ENCODE measurements at places on chromosomes 5 and 9.
A peak's percentile ranks its signal among the peaks of the same experiment; 100 is the strongest.

GRCh38 chr5:31854181-31855133, 215.5 kb downstream of the PDZD2 start:
- no peak for DNase-seq

DNA sequence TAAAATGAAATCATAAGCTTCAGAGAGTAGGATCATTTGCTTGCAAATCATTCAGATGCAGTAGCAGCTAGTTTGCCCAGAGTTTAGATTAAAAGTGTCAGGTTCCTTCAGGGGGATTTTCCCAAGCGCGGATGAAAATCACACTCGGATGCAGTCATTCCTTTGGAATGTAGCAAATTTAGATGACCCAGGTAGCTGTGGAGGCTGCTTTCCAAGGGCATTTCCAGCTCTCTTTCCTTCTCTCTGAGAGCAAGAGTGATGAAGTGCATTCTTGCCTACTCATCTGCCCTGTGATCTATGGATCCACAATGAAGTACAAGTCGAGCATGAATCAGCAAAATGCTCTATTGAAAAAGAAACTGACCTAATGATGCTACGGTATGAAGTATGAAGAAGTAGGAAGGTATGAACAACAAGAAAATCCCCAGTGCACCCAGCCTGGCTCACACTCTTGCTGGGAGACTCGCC, 200.2 kb downstream of the PLK2 start:
- DNase-seq: no peak

GRCh38 chr5:169717288-169717687, 80.2 kb downstream of the DOCK2 start:
- peak; percentile 96 for DNase-seq

DNA sequence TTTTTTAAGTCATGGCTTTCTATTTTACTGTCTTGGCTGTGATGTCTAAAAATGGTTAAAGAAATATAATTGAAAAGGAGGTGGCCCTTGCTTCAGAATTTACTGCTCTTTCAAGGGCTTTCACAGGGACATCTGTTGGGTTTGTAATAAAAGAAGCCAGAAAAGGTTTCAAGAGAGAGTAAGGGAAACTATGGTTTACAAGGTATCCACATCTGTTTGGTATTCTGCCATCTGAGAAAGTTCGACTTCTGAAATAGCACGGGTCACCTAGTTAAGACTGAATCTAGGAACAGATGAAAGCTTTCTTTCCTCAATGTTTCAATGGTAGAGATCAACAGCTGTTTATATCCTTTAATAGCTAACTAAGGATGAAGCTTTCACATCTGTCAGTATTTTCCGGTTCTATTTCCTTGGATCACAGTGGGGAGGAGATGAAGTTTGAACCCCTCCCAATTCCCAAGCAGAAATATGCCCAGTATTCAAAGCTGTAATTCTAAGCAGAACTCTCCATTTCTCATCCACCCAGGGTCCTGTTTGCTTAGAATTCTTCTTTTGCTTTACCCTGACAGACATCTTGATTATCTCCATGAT, 72.8 kb upstream of the IFNK start:
- DNase-seq: no peak

- no peak for DNase-seq
Observed at GRCh38 chr5:173689171-173689736, 72.8 kb upstream of the BOD1 start.

- peak; percentile 31 for DNase-seq
Observed at GRCh38 chr5:78537821-78538220, 110.8 kb downstream of the LHFPL2 start.

DNA sequence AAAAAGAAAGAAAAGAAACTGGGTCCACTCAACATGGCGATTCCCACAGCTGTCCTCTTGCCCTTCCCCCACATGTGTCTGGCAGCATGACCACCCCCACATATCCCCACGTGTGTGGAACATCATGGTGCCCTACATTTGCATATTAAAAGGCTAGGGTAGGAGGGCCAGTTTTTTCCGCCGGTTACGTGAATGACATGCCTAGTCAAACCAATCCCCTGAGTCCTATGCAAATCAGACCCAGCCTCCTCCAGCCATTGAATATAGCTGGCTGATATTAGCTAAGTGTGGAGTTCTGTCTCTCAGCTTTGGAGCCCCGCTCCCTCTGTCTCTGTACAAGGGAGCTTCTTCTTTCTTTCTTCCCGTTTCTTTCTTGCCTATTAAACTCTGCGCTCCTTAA, 33.0 kb upstream of the CCDC112 start:
- no peak for DNase-seq

DNA sequence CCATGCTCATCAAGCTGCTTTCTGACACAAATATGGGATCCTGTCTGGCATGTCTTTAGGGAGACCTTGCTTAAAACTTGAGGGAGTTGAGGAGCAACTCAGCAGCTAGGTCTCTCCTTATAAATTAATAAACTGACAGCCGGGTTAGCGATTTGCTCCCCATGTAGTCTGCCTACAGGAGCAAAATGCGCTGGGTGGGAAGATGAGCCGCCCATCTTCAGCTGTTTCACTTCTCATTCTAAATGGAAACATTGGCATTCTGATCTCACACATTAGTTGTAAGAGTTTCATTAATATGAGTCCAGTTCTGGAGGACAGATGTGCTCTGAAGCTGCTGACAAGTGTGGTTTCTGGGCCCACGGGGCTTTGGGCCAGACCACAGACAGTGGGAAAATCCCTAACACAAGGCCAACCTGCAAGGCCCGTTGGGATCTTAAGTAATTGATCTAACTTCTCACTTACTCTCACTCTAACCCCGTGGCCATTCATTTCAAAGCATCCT, 197.0 kb downstream of the MCTP1 start:
- DNase-seq: no peak

GRCh38 chr9:2066312-2067273, 51.4 kb downstream of the SMARCA2 start:
- no peak for DNase-seq

DNA sequence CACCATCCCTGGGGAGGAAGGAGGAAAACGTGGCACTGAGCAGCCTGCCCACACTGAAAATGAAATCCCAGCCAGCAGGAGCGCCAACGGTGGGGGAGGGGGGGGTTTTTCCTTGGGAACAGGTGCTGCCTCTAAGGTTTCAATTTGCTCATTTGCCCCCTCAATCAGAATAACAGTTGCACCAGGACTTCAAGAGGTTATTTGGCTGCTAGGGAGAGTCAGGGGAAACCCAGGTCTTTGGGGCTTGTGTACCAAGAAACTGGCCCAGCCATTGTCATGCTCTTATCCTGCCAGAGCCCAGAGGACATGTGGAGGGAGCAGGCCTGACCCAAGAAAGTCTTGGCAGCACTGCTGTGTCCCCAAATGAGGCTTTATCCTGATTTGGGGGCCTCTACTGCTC, 66.5 kb downstream of the NDFIP1 start:
- no peak for DNase-seq

GRCh38 chr5:177487975-177488374, 9.4 kb downstream of the PDLIM7 start:
- DNase-seq: no peak

- DNase-seq: no peak
Observed at GRCh38 chr9:131887680-131888079, 147.8 kb upstream of the RAPGEF1 start.

DNA sequence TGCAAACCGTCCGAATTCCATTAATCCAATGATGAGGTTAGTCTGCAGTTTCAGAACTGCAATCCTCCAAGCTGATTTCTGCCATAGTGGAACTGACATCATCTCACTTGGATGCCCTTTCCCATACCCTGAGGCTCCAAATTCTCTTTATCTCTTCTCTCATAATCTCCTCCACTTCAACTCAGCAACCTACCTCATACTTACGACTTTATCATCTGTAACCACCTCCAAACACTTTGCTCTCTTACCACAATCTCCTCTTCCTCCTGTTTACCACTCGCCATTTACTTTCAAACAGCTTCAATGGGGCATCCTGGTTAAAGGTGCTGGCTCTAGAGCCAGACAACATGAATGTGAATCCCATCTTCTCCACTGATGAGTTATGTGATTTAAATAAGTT, 223.2 kb downstream of the EPB41L4A start:
- DNase-seq: no peak

DNA sequence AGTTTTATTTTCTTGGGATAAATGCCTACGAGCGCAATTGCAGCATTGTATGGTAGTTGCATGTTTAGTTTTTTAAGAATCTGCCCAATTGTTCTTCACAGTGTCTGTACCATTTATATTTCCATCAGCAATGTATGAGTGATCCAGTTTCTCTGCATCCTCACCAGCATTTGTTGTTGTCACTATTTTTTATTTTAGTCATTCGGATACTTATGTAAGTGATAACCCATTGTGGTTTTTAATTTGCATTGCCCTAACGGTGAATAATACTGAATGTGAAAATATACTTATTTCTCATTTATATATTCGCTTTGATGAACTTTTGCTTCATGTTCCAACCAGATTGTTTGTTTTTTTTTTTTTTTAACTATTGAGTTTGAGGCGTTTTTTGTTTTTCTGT, 33.7 kb upstream of the PWWP2A start:
- no peak for DNase-seq

DNA sequence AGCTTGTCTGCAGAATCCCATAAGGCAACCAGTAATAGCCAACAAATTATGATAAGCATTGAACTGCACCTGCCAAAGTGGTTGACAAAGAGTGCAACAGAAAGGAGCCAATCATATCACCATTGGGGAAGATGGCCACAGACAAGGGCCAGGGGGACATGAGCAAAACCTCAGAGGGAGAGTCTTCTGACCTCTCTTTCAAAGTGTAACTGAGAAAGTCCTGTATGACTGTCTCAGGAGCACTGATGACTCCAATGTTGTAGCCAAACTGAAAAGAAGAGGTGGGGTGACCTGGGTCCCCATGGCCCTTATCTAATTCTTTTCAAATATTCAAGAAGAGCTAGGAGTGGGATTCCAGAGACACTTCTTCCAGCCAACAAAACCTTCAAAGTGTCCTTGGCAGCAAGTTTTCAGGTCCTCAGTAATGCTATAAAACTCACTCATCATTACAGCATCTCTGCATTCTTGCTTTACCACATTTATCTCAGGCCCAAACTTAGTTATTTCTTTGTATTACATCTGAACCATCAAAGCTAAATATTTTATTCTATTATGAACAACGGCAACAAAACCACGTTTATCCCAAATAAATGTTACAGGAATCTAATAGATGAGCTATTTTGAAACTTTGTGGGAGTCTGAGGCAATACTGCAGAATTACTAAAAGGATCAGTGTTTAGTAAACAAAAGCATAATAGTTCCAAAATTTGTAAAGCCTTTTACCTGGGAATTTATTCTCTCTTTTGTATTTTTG, 24.4 kb downstream of the FBLL1 start:
- DNase-seq: no peak

GRCh38 chr5:93532370-93532769, 48.6 kb downstream of the NR2F1-AS1 start:
- peak; percentile 1 for DNase-seq
